ENCODE measurements at places on chromosomes 12 and 14. TPM values are rescaled to one million over a fixed set of nuclear protein-coding genes. Genes with fewer than 3 reads are reported as not detected.

GRCh38 chr12:53207042-53207441 is at the start of gene ITGB7:
Gene ITGB7 (minus strand): TSS chr12:53207251. CDS start chr12:53200443, 6,808 bp downstream.
- peak; percentile 82 for DNase-seq

- no peak for DNase-seq
Measured at GRCh38 chr12:100489251-100489820, 15.7 kb downstream of the NR1H4 start.

DNA sequence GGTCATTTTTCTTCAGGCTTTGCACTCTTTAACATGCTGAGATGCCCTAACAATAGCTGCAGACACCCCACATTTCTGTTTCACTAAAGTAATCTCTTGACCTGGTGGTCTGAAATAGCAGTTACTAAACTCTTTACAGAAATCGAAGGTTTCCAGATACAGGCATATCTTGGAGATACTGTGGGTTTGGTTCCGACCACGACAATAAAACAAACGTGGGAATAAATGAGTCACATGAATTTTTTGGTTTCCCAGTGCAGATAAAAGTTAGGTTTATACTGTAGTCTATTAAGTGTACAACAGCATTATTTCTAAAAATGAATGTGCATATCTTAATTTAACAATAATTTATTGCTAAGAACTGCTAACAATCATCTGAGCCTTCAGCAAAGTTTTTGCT is 208.7 kb downstream of the EGLN3 start:
- DNase-seq, result no peak

- DNase-seq, result no peak
Measured at GRCh38 chr14:60650373-60650961, 1.2 kb upstream of the SIX1 start.

DNA sequence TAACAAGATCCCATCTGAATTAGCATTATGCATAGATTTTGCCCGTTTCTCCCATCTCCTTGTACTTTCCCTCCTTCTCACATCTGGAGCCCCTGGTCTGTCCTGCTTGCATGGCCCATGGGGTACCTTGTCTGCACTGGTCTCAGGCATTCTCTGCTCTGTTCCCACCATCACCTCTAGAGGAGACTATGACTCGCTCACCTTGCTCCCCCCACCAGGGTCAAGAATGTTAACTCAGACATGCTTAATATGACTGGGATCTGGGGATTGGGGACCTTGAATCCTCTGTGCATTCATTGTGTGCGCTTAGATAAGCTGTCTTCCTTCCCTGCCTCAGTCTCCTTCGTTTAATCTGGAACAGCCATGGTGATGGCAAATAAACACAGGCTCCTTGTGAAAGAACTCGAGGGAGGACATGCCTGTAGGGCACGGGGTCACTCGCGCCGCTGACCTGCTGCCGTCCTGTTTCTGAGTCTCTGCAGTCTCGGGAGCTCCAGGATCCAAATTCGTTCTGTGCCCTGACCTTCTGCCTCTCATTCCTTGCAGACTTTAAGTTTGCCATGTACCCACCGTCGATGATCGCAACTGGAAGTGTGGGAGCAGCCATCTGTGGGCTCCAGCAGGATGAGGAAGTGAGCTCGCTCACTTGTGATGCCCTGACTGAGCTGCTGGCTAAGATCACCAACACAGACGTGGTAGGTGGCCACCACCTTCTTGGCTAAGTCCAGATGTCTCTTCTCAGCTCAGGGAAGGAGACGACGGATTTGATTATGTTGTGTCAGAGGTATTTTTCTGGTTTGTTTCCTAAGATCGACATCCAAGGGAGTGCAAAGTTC is 15.0 kb downstream of the CCND2 start:
- DNase-seq, result no peak

- peak; percentile 32 for DNase-seq
Measured at GRCh38 chr12:129911428-129912049, 7.7 kb upstream of the TMEM132D start.

DNA sequence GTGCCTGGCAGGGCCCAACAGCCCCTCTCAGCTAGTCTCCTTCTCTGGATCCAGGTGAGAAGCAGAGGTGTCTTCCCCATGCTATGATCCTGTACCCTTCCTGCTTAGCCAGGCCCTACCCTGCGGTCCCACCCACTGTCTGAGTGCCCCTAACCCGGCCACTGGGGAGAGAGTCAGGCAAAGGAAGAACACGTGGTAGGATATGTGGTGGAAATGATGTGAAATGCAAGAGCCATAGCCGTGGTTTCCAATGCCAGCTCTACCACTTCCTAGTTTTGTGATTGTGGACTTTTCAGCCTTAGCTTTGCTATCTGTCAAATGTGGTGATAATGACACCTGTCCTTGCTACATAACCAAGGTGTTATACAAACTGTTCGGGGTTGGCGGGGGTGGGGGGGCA is 15.8 kb downstream of the KRT2 start:
- DNase-seq, result no peak

DNA sequence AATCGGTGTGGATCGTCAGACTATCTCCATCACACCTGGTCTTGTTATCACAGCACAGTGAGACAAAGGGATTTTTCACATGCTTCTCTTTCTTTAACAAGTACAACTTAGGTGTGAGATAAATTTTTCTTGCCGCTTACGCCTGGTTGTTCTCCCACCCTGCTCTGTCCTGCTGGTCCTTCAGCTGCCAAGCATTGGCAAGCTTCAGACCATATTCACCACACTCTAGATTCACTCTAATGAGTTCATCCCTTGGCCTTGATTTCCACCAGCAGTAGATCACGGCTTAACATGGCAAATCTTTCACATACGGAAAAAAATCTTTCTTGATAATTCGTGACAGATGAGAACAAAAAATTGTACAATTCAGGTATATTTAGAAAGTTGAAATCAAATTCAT is 33.5 kb downstream of the RHOJ start:
- DNase-seq, result no peak

DNA sequence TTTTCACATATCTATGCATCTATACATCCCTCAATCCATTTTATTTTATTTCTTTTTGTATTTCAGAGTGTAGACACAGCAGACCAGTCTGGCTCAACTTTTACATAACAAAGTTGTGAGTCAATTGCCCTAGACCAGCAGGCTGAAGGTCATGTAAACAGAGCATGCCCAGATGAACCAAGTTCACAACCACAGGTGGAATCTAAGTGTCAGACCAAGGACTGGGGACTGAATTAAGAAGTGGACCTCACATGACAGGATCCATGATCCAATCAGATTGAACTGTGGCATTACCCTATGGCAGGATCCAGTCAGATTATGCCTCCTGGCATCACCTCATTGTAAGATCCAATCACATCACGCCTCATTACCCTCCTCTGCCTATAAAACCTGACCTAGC is 455.8 kb downstream of the SOX5 start:
- DNase-seq, result no peak

- peak; percentile 72 for DNase-seq
Measured at GRCh38 chr14:68695326-68695768, 97.5 kb downstream of the ZFP36L1 start.

GRCh38 chr14:101235335-101236103 is 325.8 kb upstream of the DIO3 start:
- DNase-seq, result peak; percentile 44

DNA sequence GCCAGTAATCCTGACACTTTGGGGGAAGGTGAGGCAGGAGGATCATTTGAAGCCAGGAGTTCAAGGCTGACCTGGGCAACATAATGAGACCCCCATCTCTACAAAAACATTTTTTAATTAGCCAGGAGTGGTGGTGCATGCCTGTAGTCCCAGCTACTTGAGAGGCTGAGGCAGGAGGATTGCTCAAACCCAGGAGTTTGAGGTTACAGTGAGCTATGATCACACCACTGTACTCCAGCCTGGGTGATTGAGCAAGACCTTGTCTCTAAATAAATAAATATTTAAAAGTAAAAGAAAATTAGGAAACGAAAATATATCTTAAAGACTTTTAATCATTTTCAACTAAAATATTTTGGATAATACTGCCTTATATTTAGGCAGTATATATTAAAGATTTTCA is 25.9 kb downstream of the CKB start:
- DNase-seq, result no peak

DNA sequence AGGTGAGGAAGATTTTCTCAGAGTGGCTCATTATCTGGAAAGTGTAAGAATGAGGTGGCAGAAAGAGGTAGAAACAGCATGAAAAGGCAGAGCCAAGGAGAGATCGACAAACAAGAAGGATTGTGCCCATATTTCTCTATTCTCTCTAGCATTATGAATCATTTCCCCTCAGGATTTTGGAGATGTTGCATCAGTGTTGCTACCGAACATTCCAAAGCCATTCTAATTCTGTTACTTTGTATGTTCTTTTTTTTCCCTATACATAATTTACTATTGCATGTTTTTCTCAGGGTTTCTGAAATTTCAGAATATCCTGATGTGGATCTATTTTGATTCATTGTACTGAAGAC is 61.4 kb downstream of the KICS2 start:
- no peak for DNase-seq

GRCh38 chr12:5827591-5827990 is 117.5 kb downstream of the ANO2 start:
- DNase-seq, result no peak

- no peak for DNase-seq
Measured at GRCh38 chr12:98253207-98254037, 262.0 kb upstream of the TMPO start.

DNA sequence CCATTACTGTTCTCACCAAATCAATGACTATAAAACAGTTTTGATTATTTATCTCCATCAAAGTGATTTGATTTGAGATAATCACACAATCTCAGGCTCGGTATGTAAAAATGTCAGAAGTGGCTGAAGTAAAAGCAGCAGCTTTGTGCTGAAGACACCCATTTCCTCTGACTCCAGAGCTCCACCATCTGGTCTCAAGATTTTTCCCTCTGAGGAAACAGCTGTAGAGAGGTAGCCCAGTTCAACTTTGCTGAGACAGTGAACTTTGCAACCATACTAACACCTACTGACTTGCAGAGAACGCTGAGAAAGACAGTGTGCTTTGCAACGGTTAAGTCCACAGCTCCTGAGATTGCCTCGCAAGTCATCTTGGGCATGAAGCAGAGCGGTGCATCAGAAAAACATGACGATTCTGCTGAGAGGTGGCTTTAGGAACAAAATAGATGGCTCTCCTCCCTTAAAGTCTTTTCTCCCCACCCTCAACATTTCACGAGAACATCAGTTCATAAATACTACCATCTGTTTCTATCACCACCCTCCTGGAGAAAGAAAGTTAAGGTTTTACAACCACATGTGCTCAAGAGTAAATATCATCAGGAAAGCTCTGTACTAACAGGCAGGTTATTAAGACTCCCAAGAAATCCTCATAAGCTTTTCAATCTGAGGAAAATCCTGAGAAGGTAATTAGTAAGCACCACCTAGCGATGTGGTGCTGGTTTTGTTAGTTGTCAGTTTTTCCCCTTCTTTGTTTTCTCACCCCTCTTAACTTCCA is 34.8 kb downstream of the HIGD1C start:
- DNase-seq, result peak; percentile 34

- no peak for DNase-seq
Measured at GRCh38 chr14:69468949-69469348, 15.6 kb upstream of the PLEKHD1 start.

- DNase-seq, result no peak
Measured at GRCh38 chr12:8058506-8058905, 7.7 kb downstream of the C3AR1 start.

The PLEKHH1 gene
- 1.7 TPM for total RNA-seq

The KCNC2 gene
- total RNA-seq, result not detected

The NINJ2 gene
- 7.5 TPM for total RNA-seq

The RIPK3 gene
- total RNA-seq, result 11.8 TPM

The EPYC gene
- not detected for total RNA-seq

The GUCY2C gene
- total RNA-seq, result not detected

The MAP1LC3B2 gene
- 1.2 TPM for total RNA-seq

The SERPINA9 gene
- not detected for total RNA-seq

The KNTC1 gene
- total RNA-seq, result 136 TPM

The TAS2R8 gene
- total RNA-seq, result not detected

The DLGAP5 gene
- 97.9 TPM for total RNA-seq

The KRT73 gene
- not detected for total RNA-seq

The IAPP gene
- total RNA-seq, result not detected

The AMIGO2 gene
- total RNA-seq, result 13.6 TPM

All from activated CD4-positive, alpha-beta memory T cell treated with anti-CD3 and anti-CD28 coated beads for 36 hours (primary cell).